ENCODE measurements at places on chromosomes 11 and 22. TPM values are rescaled to one million over a fixed set of nuclear protein-coding genes. Genes with fewer than 3 reads are reported as not detected.

Gene YAP1
- 137 TPM for total RNA-seq

Gene MMP1
- 0.35 TPM for total RNA-seq

- DNase-seq = no peak
- no peaks in the 10 kb centered on the region for H3K27me3 ChIP-seq
- H3K4me1 ChIP-seq = no peaks in the 10 kb centered on the region
- no peaks in the 10 kb centered on the region for H3K36me3 ChIP-seq
Measured at GRCh38 chr11:115224551-115224950, 279.7 kb downstream of the CADM1 start.

GRCh38 chr22:37016134-37016910 lies 2.9 kb downstream of the TST start:
- H3K27me3 ChIP-seq = no peaks in the 10 kb centered on the region
- peak overlapping the region; percentile 98 for H3K4me3 ChIP-seq
- no peak overlapping the region for H3K27ac ChIP-seq

DNA sequence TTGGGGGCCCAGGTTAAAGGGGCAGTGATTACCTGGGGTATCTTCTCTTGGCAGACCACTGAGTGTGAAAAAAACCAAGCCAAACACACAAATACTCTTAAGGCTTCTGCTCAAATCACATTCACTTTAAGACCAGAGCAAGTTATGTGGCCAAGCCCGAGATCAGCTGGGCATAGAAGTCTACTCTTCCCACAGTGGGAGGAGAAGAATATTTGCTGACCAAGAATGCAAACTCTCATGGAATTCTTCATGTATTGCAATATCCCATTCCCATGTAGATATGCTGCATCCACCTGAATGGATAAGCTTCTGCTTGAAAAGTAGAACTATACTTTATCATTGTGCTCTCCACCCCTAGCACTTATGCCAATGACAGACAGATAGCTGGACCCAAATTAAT lies 37.1 kb upstream of the C11orf87 start:
- DNase-seq = no peak
- no peak overlapping the region for H3K4me3 ChIP-seq
- no peaks in the 10 kb centered on the region for H3K4me1 ChIP-seq
- H3K27ac ChIP-seq = no peak overlapping the region
- no peaks in the 10 kb centered on the region for H3K36me3 ChIP-seq
- H3K27me3 ChIP-seq = no peaks in the 10 kb centered on the region

GRCh38 chr11:70487756-70488155 lies 89.4 kb downstream of the CTTN start:
- no peak overlapping the region for H3K27ac ChIP-seq
- peaks cover 3% of the 10 kb centered on the region for H3K36me3 ChIP-seq
- no peak overlapping the region for H3K4me3 ChIP-seq

Gene CDCA5
- 27.2 TPM for total RNA-seq

GRCh38 chr11:46918083-46918787 lies at the start of gene LRP4:
LRP4 (minus strand) TSS chr11:46918550; CDS start chr11:46918379, 171 bp downstream.
- H3K36me3 ChIP-seq = no peaks in the 10 kb centered on the region
- peaks cover 7% of the 10 kb centered on the region for H3K4me1 ChIP-seq
- peak within 1 kb of the TSS; percentile 60 for H3K27ac ChIP-seq
- peak; percentile 64 for DNase-seq
- H3K27me3 ChIP-seq = no peaks in the 10 kb centered on the region

GRCh38 chr22:21755851-21756284 lies 20.3 kb upstream of the YPEL1 start:
- H3K27ac ChIP-seq = no peak overlapping the region
- H3K27me3 ChIP-seq = no peaks in the 10 kb centered on the region
- DNase-seq = no peak
- no peaks in the 10 kb centered on the region for H3K4me1 ChIP-seq
- H3K36me3 ChIP-seq = no peaks in the 10 kb centered on the region

Gene MTA2
- 58.3 TPM for total RNA-seq

DNA sequence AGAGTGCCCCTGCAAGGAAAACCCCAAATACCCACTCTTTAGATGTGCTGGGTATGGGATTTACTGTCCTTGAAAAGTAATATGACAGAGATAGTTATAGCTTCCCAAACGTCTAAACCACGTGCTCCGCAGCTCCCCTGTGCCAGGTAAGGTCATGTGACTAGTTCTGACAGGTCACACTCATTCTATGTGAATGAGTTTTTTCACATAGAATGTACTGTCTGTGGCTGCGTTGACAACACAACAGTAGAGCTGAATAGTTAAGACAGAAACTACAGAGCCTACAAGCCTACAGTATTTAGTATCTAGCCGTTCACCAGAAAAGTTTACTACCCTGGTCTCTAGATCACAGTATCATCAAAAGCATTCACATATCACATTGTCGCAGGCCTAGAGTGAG lies 236.2 kb downstream of the ETS1 start:
- no peak for DNase-seq
- no peaks in the 10 kb centered on the region for H3K27me3 ChIP-seq
- H3K27ac ChIP-seq = no peak overlapping the region
- H3K4me1 ChIP-seq = no peaks in the 10 kb centered on the region
- H3K4me3 ChIP-seq = no peak overlapping the region

Gene LGR4
- 123 TPM for total RNA-seq

Gene AAMDC
- 9.0 TPM for total RNA-seq

Gene MIOX
- total RNA-seq = not detected

DNA sequence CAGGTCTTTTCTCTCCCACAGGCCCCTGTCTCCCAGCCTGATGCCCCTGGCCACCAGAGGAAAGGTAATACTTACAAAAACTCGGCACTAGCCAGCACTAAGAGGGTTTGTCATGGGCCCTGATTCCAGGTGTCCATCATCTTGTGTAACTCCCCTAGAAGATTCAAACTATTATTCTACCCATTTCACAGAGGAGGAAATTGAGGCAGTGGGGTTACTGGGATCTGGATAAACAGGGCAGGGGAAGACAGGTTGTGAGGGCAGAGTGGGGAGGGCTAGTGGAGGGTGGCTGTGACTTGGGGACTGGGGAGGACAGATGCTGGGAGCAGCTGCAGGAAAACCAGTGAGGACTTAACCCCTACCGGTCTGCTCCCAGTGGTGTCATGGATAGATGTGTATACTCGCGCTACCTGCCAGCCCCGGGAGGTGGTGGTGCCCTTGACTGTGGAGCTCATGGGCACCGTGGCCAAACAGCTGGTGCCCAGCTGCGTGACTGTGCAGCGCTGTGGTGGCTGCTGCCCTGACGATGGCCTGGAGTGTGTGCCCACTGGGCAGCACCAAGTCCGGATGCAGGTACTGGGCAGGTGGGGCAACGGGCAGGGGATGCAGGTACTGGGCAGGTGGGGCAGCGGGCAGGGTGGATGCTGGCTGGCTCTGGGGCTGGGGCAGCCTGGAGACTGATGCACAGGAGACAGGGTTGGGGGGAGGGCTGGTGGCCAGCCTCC lies 1.2 kb downstream of the VEGFB start:
- peak overlapping the region; percentile 91 for H3K4me3 ChIP-seq
- no peaks in the 10 kb centered on the region for H3K27me3 ChIP-seq
- no peaks in the 10 kb centered on the region for H3K36me3 ChIP-seq
- H3K4me1 ChIP-seq = no peaks in the 10 kb centered on the region

DNA sequence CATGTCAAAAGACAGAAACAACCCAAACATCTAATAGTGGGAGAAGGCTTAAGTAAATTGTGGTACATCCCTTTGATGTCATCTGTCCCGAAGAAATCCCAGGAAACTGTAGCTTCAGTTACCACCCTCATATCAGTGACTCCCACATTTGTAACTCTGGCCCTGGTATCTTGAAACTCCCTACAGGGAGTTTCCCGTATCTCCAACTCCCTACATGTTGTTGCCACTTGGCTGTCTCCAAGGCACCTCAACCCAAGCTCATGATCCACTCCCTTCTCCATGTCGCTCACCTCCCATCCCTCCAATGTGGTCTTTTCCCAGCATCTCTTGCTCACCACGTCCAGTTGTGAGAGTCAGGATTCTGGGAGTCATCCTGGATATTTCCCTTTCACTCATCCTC lies 68.1 kb downstream of the CACNG2 start:
- no peaks in the 10 kb centered on the region for H3K27me3 ChIP-seq
- no peaks in the 10 kb centered on the region for H3K4me1 ChIP-seq
- DNase-seq = no peak
- H3K36me3 ChIP-seq = no peaks in the 10 kb centered on the region

DNA sequence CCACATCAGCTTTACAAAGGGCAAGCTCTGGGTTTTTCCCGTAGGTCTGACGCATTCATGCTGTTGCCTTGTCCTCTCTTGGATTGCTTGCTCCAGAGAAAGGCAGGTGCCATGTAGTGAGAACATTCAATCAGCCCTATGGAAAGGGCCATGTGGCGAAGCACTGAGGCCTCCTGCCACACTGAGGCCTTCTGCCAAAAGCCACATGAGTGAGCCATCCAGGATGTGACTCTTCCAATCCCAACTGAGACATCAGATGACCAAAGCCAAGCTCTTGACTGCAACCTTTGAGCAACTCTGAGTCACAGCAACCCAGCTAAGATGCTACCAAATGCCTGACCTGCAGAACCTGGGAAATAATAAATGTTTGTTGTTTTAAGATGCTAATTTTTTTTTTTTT lies 9.0 kb upstream of the PANX3 start:
- DNase-seq = no peak
- H3K27me3 ChIP-seq = no peaks in the 10 kb centered on the region
- H3K4me1 ChIP-seq = no peaks in the 10 kb centered on the region
- H3K36me3 ChIP-seq = no peaks in the 10 kb centered on the region
- no peak overlapping the region for H3K4me3 ChIP-seq
- H3K27ac ChIP-seq = no peak overlapping the region

- H3K36me3 ChIP-seq = no peaks in the 10 kb centered on the region
- no peaks in the 10 kb centered on the region for H3K4me1 ChIP-seq
- no peak overlapping the region for H3K27ac ChIP-seq
- no peak overlapping the region for H3K4me3 ChIP-seq
- DNase-seq = no peak
Measured at GRCh38 chr11:7428196-7428595, 57.1 kb upstream of the OLFML1 start.

GRCh38 chr22:17159504-17159951 lies 451 bp upstream of the HDHD5 start:
- peak overlapping the region; percentile 95 for H3K27ac ChIP-seq
- H3K4me3 ChIP-seq = peak overlapping the region; percentile 73
- H3K4me1 ChIP-seq = no peaks in the 10 kb centered on the region

- no peaks in the 10 kb centered on the region for H3K36me3 ChIP-seq
- no peak overlapping the region for H3K27ac ChIP-seq
- no peak overlapping the region for H3K4me3 ChIP-seq
- no peaks in the 10 kb centered on the region for H3K27me3 ChIP-seq
- no peak for DNase-seq
Measured at GRCh38 chr22:33472462-33473344, 414.5 kb upstream of the SYN3 start.

DNA sequence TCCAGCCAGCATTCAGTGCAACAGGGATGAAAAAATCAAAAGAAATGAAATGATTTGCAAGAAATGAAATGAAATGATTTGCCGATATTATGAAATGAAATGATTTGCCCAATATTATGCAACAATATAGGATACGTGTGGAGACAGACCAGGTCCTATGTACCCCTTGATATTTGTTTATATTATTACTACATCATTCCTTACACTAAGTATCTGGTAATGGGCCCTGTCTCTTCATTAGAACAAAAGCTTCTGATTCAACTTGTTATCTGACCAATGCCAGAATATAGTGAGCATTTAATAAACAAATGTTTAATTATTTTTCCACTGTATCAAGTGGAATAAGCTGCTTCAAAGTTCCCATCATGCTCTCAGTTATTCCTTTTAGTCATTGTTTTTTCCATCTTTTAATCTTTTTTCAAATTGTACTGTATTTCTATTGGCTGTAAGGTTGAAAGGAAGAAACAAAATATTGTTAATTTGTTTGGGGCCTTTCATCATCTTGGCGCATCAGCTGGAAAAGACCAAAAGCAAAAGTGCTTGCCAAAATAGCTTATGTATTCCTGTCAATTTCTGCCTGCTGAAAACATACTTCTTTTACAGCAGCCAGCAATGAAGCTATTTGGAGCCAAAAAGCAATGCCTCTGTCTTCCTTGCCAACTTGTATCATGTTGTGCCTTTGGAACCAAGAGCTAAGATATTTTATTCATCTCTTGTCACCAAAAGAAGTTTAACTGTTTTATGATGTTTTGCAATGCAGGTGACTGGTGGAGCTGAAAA lies 2314.9 kb downstream of the LRRC4C start:
- no peak overlapping the region for H3K4me3 ChIP-seq
- no peaks in the 10 kb centered on the region for H3K36me3 ChIP-seq
- H3K27me3 ChIP-seq = no peaks in the 10 kb centered on the region
- no peaks in the 10 kb centered on the region for H3K4me1 ChIP-seq

Gene SAA4
- not detected for total RNA-seq

GRCh38 chr11:119258180-119258579 lies 52.0 kb downstream of the CBL start:
- H3K27me3 ChIP-seq = no peaks in the 10 kb centered on the region
- DNase-seq = no peak
- H3K4me1 ChIP-seq = no peaks in the 10 kb centered on the region
- H3K4me3 ChIP-seq = no peak overlapping the region
- H3K36me3 ChIP-seq = no peaks in the 10 kb centered on the region
- no peak overlapping the region for H3K27ac ChIP-seq

GRCh38 chr11:114254571-114255146 lies 41.5 kb upstream of the NNMT start:
- no peaks in the 10 kb centered on the region for H3K27me3 ChIP-seq
- H3K4me1 ChIP-seq = no peaks in the 10 kb centered on the region
- H3K4me3 ChIP-seq = no peak overlapping the region
- no peak for DNase-seq
- no peak overlapping the region for H3K27ac ChIP-seq
- H3K36me3 ChIP-seq = peaks cover 38% of the 10 kb centered on the region

Gene CRYBB2
- total RNA-seq = 9.9 TPM
